Activated naive CD8-positive, alpha-beta T cell treated with anti-CD3 and anti-CD28 coated beads, Interleukin-2, amount 50 U/mL, for 16 hours (primary cell): ENCODE measurements at places on chromosomes 1 and 21.

GRCh38 chr1:28067523-28068090, 20.8 kb downstream of the EYA3 start:
- DNase-seq = no peak

DNA sequence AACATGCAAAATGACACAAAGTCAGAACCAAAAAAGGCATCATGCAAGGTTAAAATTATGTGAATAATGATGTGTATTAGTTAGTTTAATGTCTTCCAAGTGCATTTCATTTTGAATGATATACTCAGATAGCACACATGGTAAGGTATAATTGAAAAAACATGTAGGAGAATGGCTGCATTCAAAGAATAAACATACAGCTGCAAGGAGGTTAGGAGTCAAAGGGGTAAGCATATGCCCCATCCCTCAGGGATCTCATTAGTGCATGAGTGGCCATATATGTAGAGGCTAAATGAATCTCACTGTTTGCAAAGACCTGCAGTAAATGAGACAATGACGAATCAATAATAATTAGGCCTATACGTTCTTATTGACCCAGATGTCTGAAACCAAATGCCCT, 179.7 kb upstream of the HOOK1 start:
- no peak for DNase-seq

GRCh38 chr21:15197696-15198095, 132.9 kb upstream of the NRIP1 start:
- no peak for DNase-seq

DNA sequence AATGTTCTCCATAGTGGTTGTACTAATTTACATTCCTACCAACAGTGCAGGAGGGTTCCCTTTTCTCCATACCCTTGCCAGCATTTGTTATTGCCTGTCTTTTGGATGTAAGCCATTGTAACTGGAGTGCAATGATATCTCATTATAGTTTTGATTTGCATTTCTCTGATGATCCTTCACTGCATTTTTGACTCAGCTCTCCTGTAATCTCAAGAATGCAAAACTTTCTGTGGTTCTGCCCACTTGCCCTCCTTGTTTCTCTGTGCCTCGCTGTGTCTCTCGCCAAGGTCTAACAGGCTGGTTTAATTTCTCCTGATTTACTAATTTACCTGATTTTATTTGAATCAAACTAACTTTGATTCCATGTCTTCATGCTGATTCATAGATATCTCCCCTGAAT, 407.9 kb downstream of the ZP4 start:
- no peak for DNase-seq

- DNase-seq = no peak
Measured at GRCh38 chr1:57987523-57987922, 559.0 kb downstream of the OMA1 start.

DNA sequence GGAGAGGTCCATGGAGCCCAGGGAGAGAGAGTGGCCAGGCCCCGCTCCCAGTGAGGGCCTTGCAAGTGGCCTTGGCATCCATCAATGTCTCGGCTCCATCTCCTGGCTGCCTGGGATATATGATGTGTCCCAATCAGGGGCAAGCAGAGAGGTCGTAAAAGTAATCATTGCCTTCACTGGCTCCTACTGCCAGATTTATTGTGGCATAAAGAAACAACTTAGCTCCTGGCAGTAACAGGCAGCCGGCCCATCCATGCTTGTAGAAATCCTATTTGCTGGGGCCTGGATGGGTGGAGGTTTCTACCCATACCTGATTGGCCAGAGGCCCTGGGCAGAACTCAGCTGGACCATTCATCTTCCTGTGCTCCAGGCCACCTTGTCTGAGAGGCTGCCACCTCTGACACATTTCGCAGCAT, 272.6 kb downstream of the MATN1 start:
- DNase-seq = no peak

DNA sequence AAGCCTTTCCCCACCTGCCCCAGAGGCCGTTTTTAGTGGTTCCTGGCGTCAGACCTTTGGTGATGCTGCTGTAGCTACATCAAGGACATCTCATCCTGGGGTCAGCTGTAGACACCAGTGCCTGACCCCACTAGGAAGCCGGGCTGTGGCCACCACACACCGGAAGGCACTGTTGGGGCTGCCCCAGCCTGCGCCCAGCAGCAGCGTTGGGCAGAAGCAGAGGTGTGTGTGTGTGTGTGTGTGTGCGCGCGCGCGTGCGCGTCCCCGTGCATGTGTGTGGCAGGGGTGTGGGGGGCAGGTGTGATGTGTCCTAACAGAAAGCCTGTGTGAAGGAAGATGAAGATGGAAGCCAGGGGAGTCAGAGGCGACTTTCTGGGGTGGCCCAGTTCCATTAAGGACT, 62.0 kb upstream of the COL6A1 start:
- no peak for DNase-seq
